Osteocyte (in vitro differentiated cells): ENCODE measurements at places on chromosomes 7 and 10. TPM values are rescaled to one million over a fixed set of nuclear protein-coding genes. Genes with fewer than 3 reads are reported as not detected.

STRIP2 gene
- 0.73 and 0.81 TPM in 2 replicates for total RNA-seq

GBX1 gene
- total RNA-seq = not detected in 2 replicates

DNA sequence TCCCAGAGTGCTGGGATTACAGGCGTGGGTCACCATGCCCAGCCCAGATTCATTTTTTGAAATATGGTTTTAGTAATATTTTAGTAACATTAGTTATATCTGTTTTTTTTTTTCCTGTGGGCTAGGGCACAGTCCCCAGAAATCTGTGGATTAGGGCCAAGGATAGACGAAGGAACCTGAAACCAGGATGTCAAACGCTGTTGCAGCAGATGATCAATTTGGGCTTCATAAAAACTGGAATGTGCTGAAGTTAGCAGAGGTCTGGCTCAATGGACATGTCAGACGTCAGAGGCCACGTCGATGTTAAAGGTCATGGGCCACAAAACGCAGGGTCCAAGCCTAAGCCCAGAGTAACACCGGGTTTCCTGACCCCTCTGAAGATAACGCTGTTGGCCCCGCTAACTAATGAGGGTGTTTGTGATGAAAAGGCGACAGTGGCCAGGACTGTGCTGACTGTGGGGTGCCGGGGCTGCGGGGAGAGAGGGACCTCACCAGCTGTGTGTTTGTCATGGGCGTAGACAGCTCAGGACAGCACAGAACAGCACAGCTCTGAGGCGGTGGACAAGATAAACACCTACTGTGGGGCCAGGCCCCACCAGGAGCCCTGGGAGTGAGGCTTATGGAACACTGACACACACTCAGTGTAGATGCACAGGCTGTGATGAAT lies 23.8 kb upstream of the GTPBP4 start:
- peaks cover 3% of the 10 kb centered on the region for H3K27me3 ChIP-seq
- peaks cover under 1% of the 10 kb centered on the region for H3K4me1 ChIP-seq
- DNase-seq = no peak
- no peak overlapping the region for H3K4me3 ChIP-seq

NUTM2E gene
- 0.76 and 0.89 TPM in 2 replicates for total RNA-seq

DNA sequence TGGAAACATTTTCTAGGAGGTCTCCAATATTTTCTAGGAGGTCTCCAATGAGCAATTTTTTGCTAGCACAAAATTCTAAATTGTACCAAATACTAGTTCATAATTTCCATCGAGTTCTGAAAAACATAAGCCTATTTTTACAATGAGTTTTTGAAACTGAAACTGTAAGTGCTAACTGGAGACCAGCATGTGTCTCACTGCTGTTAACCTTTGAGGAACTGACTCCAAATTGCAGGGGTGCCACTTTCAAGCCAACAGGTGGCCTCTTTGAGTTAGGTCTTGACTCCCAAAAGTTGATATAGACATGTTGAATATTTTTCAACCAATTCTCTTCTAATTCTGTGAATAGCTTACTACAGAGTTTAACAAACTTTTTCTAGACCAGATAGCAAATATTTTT lies 58.8 kb downstream of the CAV1 start:
- H3K27ac ChIP-seq = peak overlapping the region; percentile 100
- no peak overlapping the region for H3K4me3 ChIP-seq
- no peaks in the 10 kb centered on the region for H3K36me3 ChIP-seq
- no peak for DNase-seq
- H3K27me3 ChIP-seq = no peaks in the 10 kb centered on the region

ZNF786 gene
- total RNA-seq = 10.2 and 10.7 TPM in 2 replicates

DNA sequence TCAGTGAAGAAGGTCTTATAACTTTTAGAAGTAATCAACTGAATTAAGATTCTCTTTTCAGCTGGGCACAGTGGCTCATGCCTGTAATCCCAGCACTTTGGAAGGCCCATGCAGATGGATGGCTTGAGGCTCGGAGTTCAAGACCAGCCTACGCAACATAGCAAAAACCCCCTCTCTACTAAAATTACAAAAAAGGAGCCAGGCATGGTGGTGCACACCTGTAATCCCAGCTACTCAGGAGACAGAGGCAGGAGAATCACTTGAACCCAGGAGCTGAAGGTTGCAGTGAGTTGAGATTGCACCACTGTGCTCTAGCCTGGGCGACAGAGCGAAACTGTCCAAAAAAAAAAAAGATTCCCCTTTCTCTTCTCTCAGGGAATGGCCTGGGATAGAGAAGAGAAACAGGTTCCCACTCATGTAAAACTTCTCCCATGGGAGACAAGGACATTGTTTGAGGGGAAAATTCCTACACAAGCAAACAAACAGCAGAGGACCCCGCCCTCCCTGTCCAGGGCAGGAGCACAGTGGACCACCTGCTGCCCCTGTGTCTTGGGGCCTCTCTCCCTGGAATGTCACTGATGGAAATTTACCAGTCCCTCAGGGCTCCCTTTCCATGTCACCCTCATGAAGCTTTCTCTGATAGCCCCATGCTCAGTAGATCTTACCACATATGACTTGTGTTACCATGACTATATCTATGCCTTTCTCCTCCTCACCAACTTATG lies 5.6 kb downstream of the IL2RA start:
- H3K27me3 ChIP-seq = peaks cover 55% of the 10 kb centered on the region
- peak; percentile 25 for DNase-seq
- no peaks in the 10 kb centered on the region for H3K36me3 ChIP-seq
- H3K4me1 ChIP-seq = no peaks in the 10 kb centered on the region
- H3K27ac ChIP-seq = no peak overlapping the region

DNA sequence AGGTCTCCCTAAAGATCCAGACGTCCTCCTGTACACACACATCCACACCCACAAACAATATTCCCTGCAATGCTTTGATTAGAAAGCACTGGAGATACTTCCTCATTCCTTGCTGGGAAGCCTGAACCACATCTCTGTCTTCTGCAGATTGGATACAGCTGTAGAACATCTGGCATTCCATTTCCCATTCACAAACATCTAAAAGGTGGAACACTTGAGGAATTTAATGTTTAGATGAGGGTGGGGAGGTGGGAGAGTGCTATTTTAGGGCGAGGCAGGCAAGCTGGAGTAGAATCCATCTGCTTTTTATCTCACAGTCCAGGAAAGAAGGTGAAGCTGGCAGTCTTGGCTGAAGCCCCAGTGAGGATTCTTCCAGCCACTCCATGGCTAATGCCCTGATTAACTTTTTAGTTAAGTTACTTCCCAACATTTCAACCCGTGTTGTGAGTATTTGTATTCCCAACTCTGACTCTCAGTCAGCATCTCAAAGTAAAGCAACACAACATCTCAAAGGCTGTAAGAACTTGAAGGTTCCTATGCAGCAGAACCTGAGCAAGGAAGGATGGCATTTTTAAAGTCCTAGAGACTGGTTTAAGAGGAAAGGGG lies 46.1 kb downstream of the CYTH3 start:
- no peak for DNase-seq
- no peaks in the 10 kb centered on the region for H3K27me3 ChIP-seq
- no peaks in the 10 kb centered on the region for H3K36me3 ChIP-seq
- H3K27ac ChIP-seq = peak overlapping the region; percentile 93
- H3K4me1 ChIP-seq = peaks cover 74% of the 10 kb centered on the region

- H3K36me3 ChIP-seq = peaks cover 12% of the 10 kb centered on the region
- H3K27ac ChIP-seq = peak overlapping the region; percentile 97
- H3K27me3 ChIP-seq = peaks cover 10% of the 10 kb centered on the region
- no peak for DNase-seq
Measured at GRCh38 chr7:151252961-151253711, 4.6 kb upstream of the SMARCD3 start.

DNA sequence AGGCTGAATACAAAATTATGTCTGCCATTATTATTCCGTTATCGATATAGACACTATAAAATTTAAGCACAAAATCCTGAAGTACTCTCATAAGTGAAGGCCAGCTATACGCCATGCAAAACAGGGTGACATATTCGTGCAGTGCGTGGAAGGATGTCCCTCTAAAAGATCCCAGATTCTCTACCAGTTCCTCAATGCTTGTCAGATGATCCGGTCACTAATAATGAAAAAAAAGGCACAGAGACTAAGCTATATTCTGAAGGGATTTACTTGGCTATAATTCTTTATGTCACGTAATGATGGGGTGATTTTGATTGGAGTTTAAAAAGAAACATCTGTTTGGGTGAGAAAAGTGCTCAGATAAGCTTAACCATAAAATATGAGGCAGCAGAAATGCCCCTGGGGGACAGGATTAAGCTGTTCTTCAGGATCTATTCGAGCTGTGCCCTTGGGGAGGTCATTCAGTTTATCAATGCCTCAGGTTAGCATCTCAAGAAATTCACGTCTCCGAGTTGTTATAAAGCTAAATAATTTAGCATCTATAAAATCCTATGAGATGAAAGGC lies 229.7 kb upstream of the PITRM1 start:
- DNase-seq = no peak
- no peak overlapping the region for H3K27ac ChIP-seq
- peaks cover 2% of the 10 kb centered on the region for H3K27me3 ChIP-seq
- no peaks in the 10 kb centered on the region for H3K36me3 ChIP-seq
- no peak overlapping the region for H3K4me3 ChIP-seq

GRCh38 chr10:131021246-131021895 lies 290.1 kb downstream of the TCERG1L start:
- H3K27me3 ChIP-seq = no peaks in the 10 kb centered on the region
- DNase-seq = no peak
- no peaks in the 10 kb centered on the region for H3K4me1 ChIP-seq
- H3K4me3 ChIP-seq = no peak overlapping the region
- no peaks in the 10 kb centered on the region for H3K36me3 ChIP-seq

DNA sequence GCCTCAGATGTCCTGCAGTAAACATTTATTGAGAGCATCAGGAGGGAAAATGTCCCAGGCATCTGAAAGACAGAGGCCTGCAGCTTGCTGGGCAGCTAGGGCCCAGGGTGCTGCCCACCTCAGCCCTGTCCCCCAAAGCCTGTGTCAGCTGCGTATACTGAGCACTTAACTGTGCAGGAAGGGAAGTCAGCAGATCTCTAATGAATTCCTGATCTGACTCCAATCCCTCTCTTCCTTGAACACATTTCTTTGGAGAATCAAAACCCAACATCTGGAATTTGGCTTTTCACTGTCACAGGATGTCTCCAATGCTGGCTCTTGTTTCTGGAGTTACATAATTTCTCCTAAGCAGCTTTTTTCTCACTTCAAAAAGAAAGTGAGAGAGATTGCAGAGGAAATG lies 364.7 kb upstream of the NFE2L3 start:
- peaks cover 7% of the 10 kb centered on the region for H3K36me3 ChIP-seq
- H3K4me3 ChIP-seq = no peak overlapping the region
- DNase-seq = peak; percentile 30
- H3K4me1 ChIP-seq = peaks cover 42% of the 10 kb centered on the region
- no peaks in the 10 kb centered on the region for H3K27me3 ChIP-seq

DNA sequence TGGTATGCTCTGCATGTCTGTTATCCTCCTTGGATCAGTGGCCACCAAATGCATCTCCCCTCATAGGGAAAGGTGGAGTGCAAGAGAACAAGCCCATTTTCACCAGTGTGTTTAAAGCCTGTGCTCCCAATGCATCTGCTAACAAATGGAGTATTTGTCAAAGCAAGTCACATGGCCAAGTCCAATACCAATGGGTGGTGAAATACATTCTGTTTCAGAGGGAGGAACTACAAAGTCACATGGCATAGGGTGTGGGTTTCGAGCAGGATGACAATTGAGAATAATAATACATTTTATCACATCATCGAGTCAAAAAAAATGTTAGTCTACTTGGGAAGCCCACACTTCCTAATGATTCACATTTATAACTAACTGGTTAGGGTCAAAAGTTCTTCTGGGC lies 62.7 kb downstream of the SUGCT start:
- H3K4me3 ChIP-seq = no peak overlapping the region
- no peaks in the 10 kb centered on the region for H3K36me3 ChIP-seq
- peak overlapping the region; percentile 98 for H3K27ac ChIP-seq
- peak; percentile 36 for DNase-seq

CTBP2 gene
- total RNA-seq = 125 and 127 TPM in 2 replicates

ANK3 gene
- total RNA-seq = 21.2 and 22.0 TPM in 2 replicates

POLR2J gene
- total RNA-seq = 45.2 and 45.4 TPM in 2 replicates

WASHC2A gene
- total RNA-seq = 58.2 and 69.6 TPM in 2 replicates

DNA sequence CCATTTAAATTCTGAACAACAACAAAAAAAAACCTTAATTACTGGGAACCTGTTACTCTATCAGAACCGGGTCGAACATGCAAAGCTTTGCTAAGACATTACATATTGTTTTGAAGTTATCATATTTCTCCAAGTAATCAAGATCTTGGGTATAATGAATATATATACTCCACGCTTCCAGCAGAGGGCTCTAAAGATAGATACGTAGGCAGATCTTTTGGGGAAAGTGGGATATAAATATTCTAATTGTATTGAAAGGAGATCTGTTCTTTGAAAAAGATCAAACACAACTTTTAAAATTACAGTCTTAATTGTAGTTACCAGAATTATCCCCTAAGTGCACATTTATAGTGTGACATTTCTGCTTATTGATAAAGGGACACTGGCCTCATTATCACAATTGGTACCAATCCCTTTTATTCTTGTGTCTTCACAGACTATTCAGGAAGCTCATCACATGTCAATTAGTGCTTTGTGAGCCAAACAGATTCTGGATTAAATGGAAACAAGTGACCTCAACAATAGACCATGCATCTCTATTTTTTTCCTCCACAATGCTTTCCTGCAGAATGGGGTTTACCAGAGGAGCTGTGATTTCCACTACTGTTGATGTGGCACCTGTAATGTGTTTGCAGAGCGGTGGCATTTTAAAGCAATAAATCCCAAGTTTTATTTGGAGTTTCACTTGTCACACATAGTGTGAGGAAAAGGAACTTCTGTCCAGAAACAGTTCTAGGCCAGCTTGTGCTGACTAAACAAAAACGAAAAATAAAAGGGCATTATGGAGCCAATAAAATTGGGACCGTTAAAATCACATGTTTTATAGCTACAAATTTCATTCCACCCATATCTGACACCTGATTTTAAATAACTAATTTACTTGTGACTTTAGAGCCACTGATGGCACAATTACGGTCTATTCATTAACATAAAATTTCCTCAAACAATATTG lies 122.4 kb downstream of the CTTNBP2 start:
- H3K27me3 ChIP-seq = no peaks in the 10 kb centered on the region
- H3K4me1 ChIP-seq = no peaks in the 10 kb centered on the region
- H3K27ac ChIP-seq = no peak overlapping the region
- no peak for DNase-seq

GRCh38 chr7:35333265-35333664 lies 79.4 kb upstream of the TBX20 start:
- H3K4me1 ChIP-seq = no peaks in the 10 kb centered on the region
- no peaks in the 10 kb centered on the region for H3K27me3 ChIP-seq

- H3K27me3 ChIP-seq = no peaks in the 10 kb centered on the region
- H3K4me3 ChIP-seq = no peak overlapping the region
- H3K4me1 ChIP-seq = no peaks in the 10 kb centered on the region
- DNase-seq = no peak
Measured at GRCh38 chr10:74320026-74320425, 169.0 kb downstream of the ADK start.
